Renal cortex interstitium (tissue), 15 donors: ENCODE measurements at places on chromosomes 7 and 10.

DNA sequence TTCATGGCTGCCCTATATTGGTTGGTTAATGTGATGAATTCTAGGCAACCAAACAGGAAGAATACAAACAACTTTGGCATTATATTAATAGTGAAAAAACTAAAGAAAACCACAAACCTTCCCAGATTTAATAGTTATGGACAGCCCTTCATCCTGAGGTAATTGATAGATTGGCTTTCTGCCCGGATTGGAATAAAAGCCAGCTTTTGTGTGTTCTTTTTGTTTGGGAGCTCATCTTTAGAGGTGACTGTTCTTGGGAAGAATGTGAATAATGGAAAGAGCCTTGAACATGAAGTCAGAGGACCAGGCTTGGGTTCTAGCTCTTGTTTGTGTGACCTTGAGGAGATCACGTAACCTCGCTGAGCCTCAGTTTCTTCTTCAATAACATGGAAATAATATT lies 92.3 kb downstream of the VTI1A start:
- no peak for DNase-seq

DNA sequence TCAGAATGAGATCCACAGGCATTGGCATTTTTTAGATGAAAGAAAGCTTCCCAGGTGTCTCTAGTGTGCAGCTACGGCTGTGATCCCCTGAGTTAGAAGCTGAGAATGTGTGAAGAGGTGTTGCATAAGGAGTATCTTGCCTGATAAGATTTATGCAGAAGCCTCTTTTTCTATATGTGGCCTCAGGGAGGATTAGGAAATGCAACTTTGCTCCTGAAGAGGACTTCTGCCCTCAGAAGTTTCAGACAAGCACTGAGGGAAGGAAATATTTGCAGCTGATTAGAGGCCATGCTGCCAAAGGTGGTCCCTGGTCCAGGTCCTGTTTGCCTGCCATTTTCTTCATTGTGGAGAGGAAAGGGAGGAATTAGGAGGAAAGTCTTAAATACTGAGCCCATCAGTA lies 551.8 kb downstream of the PHTF2 start:
- DNase-seq = no peak

DNA sequence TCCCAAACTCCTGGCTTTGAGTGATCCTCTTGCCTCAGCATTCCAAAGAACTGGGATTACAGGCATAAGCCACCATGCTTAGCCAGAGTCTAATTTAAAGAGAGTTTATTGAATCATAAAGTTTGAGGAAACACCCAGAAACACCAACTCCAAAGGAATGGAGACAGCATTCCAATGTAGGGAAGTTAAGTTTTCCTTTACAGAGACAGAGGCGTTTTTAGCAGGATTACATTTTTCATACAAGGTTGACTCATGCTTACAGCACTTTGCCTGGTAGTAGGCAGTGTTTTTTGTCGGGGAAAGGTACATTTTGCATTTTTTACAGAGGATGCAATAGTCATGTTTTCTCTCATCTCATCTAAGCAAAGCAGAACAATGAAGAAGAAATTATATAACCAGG lies 18.9 kb upstream of the OPN4 start:
- DNase-seq = no peak

- DNase-seq = no peak
Measured at GRCh38 chr10:125160856-125161706, 718 bp upstream of the CTBP2 start.

DNA sequence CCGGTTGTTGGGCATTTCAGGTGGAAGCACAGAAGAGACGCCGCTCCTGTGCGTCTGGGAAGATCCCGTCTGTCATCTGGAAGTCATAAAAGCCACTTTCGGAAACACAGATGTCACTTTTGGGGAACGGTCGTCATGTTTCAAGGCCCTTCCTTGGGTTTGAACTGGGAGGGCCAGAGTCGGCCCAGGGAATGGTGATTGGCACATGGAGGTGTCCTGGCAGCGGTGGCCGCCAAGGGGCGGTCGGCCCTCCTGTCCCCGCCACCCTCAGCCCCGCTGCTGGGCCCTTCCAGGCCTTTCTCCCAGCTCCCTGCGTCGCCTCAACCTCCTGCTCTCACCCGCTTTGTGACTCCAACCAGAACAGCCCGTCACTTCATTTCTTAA lies 115.2 kb upstream of the SFMBT2 start:
- DNase-seq = no peak

GRCh38 chr7:107917763-107918651 lies 27.0 kb downstream of the DLD start:
- no peak for DNase-seq

- DNase-seq = peak; percentile 42
Measured at GRCh38 chr10:119494236-119495020, 48.1 kb downstream of the RGS10 start.

- DNase-seq = peak; percentile 8
Measured at GRCh38 chr7:121204537-121204936, 124.3 kb upstream of the WNT16 start.

DNA sequence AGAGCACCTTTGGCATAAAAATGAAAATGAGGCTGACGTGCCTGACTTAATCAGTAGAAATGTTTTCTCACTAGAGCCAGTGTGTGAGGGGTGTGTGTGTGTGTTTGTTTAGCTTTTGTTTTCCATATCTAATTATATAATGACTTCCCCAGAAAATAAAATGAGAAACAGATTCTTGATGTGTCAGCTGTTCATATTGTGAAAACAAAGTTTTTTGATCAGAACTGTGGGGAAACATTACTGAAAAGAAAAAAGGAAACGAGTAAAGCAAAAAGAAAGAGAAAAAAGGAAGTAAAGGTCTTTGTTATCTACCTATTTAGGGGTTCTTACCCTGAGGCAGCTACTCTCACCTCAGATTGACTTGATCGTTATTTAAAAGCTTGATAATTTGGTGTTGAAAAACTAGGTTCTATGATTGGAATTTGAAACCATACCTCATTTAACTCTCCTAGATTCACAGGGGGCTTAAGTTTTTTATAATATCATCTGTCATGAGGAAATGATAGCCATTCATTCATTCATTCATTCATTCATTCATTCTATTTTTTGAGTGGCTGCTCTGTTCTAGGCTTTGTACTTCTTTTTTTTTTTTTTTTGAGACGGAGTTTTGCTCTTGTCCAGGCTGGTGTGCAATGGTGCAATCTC lies 58.0 kb downstream of the CREM start:
- DNase-seq = no peak

DNA sequence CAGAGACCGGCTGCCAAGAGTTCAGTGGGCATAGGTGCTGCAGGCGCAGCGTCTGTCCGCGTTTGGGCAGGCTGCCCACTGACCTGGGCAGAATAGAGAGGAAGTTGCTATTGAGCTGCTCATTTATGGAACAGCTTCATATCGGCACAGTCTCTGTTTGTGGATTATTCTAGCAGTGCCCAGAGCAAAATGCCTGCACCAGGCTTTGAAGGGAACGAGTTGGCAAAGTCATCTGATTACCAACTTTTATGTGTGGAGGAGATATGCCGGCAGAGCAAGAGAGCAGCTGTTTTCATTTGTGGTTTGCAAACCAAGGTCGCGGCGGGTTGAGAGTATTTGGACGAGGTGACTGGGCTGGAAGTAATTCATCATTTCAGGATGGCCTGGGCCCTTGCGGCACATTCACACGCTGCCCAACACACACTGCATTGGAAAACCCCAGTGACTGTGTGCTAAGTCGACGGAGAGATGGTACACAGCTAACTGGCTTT lies 228.5 kb downstream of the TCERG1L start:
- DNase-seq = no peak

DNA sequence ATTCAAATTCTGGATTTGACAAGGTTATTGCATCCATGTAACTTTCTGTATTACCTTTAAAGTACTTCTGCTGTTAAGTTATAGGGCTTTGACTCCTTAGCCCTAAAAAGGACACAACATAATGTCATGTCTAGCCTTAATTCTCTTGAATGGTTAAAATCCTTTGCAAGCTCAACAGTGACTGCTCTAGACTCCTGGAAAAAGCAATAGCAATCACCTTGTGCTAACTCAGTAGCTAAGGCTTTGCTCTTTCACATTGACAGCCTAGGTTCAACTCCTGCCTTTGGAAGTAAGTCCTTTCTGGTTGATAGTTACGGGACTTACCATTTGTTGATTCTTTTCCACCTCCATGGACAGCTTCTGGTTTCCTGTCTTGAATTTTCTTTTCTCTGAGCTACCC lies 16.1 kb upstream of the CREB3L2 start:
- no peak for DNase-seq
